ENCODE measurements at places on chromosomes 12 and 14.

- DNase-seq, result no peak
Measured at GRCh38 chr14:72512925-72513324, 381.0 kb downstream of the DPF3 start.

GRCh38 chr14:95608637-95609235, 73.9 kb downstream of the GLRX5 start:
- no peak for DNase-seq

GRCh38 chr12:6096527-6096926, 27.9 kb downstream of the VWF start:
- no peak for DNase-seq

GRCh38 chr12:67331828-67332227, 62.7 kb downstream of the CAND1 start:
- DNase-seq, result no peak

DNA sequence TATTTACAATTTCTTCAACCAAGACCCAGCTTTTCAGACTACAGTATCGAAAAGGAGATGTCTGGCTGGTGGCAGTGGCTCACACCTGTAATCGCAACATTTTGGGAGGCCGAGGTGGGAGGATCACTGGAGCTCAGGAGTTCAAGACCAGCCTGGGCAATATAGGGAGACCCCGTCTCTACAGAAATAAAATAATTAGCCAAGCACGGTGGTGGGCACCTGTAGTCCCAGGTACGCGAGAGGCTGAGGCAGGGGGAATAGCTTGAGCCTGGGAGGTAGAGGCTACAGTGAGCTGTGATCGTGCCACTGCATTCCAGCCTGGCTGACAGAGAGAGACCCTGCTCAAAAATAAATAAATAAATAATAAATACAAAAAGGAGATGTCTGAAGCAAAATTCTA, 530.5 kb downstream of the BCL11B start:
- DNase-seq, result no peak

DNA sequence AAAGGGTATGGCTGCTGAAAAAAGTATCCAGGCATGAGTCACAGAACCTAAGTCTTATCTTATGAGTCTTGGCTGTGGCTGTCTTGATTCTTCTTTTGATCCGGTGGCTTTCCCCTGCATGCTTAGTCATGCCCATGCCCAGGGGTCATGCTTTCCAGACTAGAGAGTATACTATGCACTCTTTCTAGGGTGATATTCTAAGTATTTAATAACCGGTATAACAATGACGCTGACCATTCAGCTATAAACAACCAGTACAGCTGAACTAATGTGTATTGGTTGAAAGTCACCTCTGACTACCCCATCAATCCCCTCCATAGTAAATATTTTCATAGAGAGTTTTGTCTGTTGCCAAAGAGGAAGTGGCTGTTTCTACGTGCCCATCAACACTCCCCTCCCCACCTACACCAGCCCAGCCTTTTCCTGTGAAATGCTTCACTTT, 34.7 kb upstream of the NRXN3 start:
- DNase-seq, result no peak

DNA sequence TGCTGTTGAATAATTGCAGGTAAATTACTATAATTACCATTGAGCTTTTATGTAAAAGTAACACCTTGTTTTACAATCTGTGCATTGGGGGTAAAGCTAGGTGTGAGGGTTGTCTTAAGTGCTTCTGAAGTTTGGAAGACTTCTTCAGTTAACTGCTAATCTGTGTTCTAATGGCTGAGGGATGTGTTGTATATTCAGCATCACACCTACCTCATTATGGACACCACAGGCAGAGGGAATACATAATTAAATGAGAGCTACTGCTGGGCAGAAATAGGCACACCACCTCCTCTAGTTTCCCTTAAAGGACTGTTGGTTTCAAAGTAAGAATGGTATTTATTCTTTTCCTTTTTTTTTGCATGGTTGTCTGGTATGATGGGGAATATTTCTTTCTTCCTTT, 502.3 kb upstream of the RGS6 start:
- no peak for DNase-seq

DNA sequence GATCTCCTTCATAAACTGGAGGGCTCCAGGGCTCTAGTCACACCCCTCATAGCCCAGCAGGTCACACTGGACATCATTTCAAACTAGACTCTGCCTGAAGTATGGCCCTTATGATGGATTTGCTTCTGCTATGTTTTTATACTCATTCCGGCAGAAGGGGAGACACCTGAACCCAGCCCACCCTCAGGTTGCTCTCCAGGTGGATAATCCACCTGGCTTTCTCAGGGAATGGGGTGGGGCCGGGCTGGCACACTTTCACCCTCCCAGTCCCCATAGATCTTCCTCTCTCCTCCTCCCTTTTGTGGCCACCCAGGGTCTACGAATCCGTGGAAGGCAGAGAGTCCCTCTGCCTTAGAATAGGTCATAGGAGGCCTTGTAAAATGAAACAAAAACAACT, 9.8 kb upstream of the KRT73 start:
- no peak for DNase-seq

DNA sequence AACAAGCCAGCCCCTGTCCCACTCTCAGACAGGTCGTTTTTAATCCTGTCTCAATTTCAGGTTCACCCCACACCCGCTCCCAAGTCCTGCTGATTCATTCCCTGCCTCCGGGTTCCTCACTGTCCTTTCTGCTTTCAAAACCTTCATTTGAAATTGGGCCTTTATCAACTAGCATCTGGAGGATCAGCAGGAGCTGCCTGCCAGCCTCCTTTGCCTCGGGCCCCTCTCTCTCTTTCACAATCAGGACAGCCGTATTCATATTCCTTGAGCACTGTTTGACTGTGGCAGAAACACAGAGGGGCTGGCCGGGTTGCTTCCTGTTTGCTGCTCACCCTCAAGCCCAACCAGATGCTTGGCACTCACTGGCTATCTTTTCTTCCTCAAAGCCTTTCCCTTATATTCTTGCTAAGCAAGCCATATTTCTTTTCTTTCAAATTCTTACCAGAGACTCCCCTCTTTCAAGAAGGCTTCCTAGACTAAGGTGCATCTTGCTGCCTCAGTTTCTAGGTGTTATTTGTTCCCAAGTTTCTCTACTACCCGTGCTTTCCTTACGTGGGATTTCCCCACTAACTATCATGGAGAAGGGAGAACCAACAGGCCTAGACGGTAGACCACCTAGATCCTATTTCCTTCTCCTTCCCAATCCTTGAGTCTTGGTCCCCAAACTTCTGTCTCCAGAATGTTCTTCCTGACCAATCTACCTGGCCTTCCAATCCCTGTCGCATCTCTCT, 3.0 kb downstream of the GALNT6 start:
- DNase-seq, result no peak

DNA sequence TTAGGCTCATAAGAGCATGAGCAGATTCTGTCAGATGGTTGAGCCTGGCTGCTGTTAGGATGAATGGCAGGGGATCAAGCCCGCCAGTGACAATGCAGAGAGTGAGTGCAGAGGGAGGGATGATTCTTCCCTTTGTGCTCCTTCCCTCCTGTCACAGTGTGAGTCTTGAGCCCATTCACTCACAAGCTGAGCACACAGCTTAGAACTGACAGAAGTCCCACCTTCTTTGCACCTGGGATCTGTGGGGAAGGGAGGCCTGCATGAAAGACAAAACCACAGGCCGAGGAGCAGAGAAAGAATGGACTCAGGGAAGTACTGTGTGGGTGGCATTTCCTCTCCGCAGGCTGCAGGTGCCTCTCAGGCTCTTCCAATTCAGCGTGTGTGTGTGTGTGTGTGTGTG, 160.6 kb downstream of the KCNA5 start:
- no peak for DNase-seq

DNA sequence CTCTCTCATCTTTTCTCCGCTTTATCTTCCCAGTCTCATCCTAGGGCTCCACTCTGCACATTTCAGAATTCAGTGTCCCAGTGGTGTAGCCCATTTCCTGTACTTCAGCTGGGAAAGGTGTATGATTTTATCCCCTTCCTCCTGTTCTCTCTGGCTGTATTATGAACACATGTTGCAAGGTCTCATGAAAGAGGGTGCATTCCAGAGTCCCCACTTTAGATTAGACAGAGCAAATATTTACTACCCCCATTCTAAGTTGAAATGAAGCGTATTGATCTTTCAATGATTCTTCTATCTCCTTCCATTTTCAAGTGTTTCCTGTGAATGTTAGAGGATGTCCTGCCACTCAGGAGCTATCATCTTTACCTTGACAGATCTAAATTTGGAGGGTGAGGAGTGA, 123.2 kb downstream of the WIF1 start:
- DNase-seq, result no peak

DNA sequence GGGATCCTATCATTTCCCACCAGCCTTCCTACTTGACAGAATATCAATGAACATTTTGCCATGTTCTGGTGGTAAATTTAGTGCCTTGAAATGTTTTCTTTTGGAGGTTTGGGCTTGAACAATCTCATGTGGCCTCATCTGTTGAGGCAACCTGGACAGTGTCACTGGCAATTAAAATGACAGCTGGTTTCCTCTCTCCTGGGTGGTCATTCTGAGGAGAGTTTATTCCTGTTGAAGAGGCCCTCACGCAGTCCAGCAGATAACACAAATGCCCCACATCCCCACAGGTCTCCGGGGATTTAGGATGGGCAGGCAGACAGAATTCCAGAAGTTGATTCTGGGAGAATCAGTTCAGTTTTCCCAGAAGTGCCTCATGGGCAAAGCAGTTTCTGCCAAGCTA, 41.9 kb downstream of the MMAB start:
- no peak for DNase-seq

DNA sequence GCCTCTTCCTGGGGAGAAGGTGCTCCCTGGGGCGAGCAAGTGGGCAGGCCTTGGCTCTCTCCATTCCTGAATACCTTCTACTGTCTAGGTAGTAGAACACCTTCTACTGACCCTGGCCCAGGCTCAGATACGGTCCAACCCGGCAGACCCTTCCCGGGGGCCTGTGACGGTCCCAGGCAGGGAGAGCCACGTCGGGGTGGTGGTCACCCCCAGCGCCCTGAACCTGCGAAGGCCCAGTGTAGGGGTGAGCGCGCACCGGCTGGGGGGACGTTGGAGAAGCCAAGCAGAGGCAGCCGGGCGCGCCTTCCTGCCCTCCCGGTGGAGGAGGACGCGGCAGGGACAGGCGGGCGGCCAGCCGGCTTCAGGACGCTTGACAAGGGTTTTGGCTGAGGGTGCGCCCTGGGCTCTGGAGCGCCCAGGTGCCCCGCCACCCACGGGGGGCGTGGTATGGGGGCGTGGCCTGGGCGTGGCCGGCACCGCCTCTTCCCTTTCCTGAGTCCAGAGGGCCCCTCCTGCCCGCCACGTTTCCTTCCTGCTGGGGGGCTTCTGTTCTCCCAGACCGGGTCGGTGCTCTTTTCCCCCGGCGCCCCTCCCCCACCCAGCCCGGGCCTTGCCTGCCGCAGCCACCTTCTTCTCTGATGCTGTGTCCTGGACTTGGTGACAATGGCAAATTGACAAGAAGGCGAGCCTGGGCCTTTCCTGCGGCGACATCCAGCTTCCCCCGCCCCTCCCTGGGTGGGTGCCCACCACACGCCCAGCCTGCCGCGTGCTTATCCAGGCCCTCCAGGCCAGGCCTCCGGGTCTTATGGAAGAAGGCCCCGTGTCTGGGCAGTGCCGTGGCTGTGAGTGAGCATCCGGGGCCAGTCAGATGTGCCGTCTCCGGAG, 24.5 kb upstream of the PPP1R13B start:
- peak; percentile 76 for DNase-seq

DNA sequence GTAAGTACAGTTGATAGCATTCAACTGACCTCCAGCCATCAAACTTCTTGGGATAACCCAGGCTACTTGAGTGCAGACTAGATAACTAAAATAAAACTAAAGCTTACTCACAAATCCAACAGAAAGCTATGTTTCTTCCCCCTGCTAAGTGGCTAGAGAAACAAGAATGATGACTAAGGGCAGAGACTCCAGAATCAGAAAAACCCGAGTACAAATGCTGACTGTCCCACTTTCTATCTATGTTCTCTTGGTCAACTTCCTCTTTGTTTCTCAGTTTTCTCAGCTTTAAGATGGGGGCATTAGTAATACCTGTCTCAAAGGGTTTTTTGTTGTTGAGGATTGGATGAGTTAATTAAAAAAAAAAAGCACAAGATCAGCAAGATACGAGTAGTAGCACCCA, 6.1 kb upstream of the NUAK1 start:
- no peak for DNase-seq

- DNase-seq, result no peak
Measured at GRCh38 chr12:22408610-22409376, 74.3 kb upstream of the ST8SIA1 start.

DNA sequence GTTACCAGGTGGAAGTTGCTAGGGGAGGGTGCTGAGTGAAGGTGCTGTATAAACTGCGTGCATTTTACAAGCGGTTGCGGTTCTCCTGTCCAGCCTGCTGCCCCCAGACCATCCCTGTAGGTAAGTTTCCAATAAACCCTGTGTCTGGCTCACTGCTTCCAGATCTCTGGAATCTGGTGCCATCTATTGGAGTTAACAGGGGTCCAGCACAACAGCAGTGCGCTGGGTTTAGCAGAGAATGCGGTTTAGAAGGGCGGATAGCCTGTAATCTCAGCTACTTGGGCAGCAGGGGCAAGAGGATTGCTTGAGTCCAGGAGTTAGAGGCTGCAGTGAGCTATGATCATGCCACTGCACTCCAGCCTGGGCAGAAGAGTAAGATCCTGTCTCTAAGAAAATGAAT, 4.9 kb downstream of the AACS start:
- no peak for DNase-seq

DNA sequence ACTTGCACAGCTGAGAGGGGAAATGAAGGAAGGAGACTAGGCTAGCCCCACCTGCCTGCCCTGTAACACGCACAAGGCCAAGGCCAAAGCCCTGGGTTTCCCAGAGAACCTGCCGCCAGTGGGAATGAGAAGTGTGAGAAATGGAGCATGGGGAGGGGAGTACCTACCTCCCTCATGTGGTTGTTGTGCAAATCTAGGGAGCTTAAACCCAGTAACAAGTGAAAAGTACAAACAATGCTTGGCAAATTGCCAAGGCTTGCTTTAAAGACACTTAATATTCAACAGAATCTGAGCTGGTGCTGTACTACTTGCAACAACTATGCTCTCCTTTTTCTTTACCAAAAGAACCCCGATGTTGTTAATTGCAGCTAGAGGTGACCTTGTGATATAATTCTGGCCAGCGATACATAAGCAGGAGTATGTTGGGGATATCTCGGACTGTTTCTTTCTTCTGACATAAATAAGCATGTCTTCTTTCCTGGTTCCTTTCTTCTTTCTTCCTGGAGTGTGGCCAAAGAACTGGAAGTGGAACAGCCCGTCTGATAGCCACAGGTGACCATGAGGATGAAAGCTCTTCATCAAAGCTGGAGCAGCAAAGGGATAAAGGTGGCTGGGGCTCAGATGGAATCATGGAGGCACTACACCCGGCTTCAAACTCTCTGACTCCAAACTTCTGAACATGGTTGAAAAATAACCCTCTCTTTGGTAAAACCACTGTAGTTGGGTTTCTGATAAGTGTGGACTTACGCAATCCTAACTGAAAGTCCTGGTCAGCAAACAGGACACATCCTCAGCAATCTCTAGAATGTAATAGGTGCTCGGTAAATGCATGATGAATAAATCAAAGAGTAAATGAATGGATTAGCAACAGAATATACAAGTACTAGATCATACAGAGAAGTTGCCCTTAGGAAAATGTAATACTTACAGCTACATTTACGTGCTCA, 207.9 kb downstream of the NUAK1 start:
- DNase-seq, result no peak

- DNase-seq, result no peak
Measured at GRCh38 chr14:86892152-86892956, 1100.6 kb downstream of the GALC start.
